Stimulated activated CD8-positive, alpha-beta memory T cell treated with anti-CD3 and anti-CD28 coated beads, Interleukin-7, amount 100 ng/mL, for 48 hours (primary cell): ENCODE measurements at places on chromosomes 5 and 9.

- no peak for DNase-seq
Observed at GRCh38 chr5:115501464-115502210, 42.9 kb downstream of the FEM1C start.

DNA sequence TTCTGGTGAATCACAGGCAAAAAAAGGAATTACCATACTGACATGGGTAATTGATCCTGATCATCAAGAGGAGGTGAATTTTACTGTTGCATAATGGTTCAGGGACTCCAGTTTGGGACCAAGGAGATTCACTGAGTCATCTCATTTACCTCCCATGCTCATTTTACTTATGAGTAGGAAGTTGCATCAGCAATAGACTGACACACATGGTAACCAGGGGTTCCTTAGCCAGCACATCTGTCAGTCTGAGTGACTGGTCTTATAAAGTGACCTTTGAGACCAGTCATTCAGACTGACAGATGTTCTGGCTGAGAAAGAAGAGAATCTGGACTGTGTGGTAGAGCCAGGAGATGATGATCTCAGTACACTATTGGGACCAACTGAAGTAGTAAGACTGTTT is 384.6 kb upstream of the CD180 start:
- DNase-seq: no peak

- DNase-seq: no peak
Observed at GRCh38 chr5:136729901-136730355, 364.6 kb upstream of the TRPC7 start.

DNA sequence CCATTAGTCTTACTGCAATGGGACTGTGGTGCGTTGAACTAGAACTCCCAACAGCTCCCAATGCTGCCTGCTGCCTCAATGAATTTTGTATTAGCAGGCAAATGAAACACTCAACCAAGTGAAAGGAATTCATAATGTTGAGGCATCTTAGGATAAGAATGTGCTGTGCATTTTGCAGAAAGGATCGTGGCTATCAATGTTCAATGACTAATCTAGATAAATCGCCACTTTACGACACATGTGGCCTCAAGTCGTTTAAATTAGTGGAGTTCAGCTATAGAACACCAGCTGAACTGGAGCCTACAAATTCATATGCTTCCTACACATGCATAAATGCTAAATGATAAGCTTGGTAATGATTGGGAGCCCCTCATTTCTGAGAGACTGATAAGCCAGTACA is 318.4 kb downstream of the PSAT1 start:
- DNase-seq: no peak

DNA sequence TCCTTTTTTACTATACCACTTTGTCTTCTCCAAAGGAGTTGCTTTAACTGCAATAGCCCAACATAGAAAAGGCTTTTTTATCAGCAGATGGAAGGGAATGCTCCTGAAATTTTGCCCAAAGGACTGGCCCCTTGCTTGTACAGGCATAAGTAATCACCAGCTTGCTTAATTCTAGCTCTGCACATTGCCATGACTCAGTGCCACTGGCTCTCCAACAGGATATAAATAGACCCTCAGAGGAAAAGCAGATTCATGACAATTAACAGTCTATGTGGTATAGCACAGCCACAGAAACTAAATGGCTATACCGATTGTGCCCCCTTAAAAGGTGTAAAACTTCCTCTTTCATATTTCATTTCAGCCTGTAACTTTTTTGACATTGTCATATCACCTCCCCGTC is 227.0 kb downstream of the ZNF608 start:
- DNase-seq: no peak
